ENCODE measurements at places on chromosomes 2 and 18. TPM values are rescaled to one million over a fixed set of nuclear protein-coding genes. Genes with fewer than 3 reads are reported as not detected.

The CCL20 gene
- total RNA-seq, result 3.6 TPM

The PRKAG3 gene
- not detected for total RNA-seq

The FOXD4L1 gene
- not detected for total RNA-seq

The GALNT14 gene
- 18.6 TPM for total RNA-seq

The ABCB11 gene
- total RNA-seq, result 0.68 TPM

The SPHKAP gene
- total RNA-seq, result not detected

The IL37 gene
- not detected for total RNA-seq

The TPRKB gene
- 47.8 TPM for total RNA-seq
